ENCODE measurements at places on chromosomes 13 and 19.

GRCh38 chr13:84802073-84802472 is 919.8 kb upstream of the SLITRK1 start:
- DNase-seq = no peak

GRCh38 chr13:21636656-21637055 is 32.7 kb upstream of the MICU2 start:
- DNase-seq = no peak

GRCh38 chr13:28140433-28141125 is 2.2 kb downstream of the PAN3 start:
- no peak for DNase-seq

- no peak for DNase-seq
These were observed 6.5 kb downstream of the ARHGEF18 start for GRCh38 chr19:7355151-7355820.

GRCh38 chr19:35742121-35742724 is at the start of gene IGFLR1:
IGFLR1 (minus strand) TSS chr19:35742452; CDS start chr19:35741180, 1,272 bp downstream.
- no peak for DNase-seq

DNA sequence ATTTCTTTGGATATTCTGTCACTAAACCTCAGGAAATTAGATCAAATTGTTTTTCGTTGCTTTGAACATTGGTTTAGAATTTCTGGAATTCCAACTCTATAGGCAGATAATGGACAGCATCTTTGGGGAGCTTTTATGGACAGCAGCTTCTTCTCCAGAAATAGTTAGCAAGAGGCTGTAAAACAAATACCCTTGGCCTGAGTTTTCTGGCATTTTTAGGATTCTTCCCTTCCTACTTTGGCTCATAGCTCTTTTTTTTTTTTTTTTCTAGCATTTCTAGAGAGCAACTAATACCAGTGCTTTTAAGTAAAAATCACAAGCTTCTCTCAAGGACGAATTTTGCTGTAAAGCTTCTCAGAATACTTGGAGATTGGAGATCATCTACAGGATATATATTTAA is 169.8 kb upstream of the SPRY2 start:
- no peak for DNase-seq

All from SW 1271 (cell line).